Progenitor cell of endocrine pancreas (in vitro differentiated cells): ENCODE measurements at places on chromosomes 5 and 9.

DNA sequence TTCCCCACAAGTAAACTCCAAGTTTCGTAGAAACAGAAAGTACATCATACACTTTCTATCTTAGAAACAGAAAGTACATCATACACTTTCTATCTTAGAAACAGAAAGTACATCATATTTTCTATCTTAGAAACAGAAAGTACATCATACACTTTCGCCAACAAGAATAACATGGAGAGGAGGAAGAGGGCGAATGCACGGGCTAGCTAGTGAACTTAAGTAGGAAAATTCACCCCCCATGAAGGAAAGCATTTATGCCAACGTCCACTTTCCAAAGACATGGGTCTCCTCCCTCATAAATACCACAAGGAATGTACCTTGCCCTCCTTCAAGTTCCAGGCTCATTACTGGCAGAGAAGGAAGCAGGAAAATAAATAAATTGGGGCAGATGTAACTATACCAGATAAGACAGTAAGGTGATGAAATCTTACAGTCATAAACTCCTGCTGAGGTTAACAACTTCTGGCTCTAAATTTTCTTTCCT is 64.7 kb downstream of the FRMD3 start:
- no peak for DNase-seq
- no peaks in the 10 kb centered on the region for H3K4me1 ChIP-seq
- no peak overlapping the region for H3K4me3 ChIP-seq
- H3K36me3 ChIP-seq, result no peaks in the 10 kb centered on the region

DNA sequence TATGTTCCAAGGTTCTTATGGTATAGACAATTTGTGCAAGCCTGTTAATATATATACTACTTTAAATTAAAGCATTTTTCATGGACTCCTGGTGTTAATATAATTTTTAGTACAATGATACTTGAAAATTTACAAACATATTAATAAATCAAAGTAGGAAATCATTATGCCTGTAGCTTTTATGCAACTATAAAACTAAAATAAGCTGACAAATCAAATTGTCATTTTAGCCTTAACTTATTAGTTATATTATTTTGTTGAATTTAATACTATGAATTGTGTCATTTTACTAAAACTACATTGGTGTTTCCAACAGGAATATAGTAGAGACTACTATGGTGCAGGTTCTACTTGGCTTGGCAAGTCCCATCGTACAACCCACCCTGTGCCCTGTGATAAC is 96.0 kb downstream of the MED10 start:
- H3K27ac ChIP-seq, result no peak overlapping the region
- H3K4me1 ChIP-seq, result no peaks in the 10 kb centered on the region
- H3K27me3 ChIP-seq, result peaks cover 9% of the 10 kb centered on the region

- no peak overlapping the region for H3K27ac ChIP-seq
- H3K36me3 ChIP-seq, result no peaks in the 10 kb centered on the region
- H3K4me1 ChIP-seq, result peaks cover 2% of the 10 kb centered on the region
These were observed 323.9 kb upstream of the MSX2 start for GRCh38 chr5:174400461-174400860.

GRCh38 chr5:107213025-107213424 is 457.7 kb downstream of the EFNA5 start:
- no peaks in the 10 kb centered on the region for H3K36me3 ChIP-seq
- no peak overlapping the region for H3K27ac ChIP-seq
- H3K4me1 ChIP-seq, result peaks cover 3% of the 10 kb centered on the region
- no peaks in the 10 kb centered on the region for H3K27me3 ChIP-seq
- no peak overlapping the region for H3K4me3 ChIP-seq

DNA sequence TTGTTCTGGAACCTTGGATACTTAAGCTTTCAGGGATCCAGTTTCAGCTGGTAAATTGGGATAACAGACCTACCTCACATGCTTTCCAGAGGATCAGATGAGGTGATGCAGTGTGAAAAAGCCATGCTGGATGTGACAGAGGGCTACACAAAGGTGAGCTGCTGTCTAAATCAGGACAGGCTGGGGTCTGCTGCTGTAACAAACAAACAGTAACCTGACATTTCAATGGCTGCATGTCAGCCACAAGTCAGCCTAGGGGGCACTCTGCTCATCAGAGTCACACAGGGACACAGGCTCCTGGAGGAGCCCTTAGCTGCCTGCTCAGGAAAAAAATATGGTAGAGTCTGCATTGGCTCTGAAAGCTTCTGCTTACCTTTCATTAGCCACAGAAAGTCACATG is 66.7 kb upstream of the EGFLAM start:
- peaks cover 30% of the 10 kb centered on the region for H3K27me3 ChIP-seq
- DNase-seq, result no peak
- H3K36me3 ChIP-seq, result no peaks in the 10 kb centered on the region
- no peak overlapping the region for H3K4me3 ChIP-seq
- no peak overlapping the region for H3K27ac ChIP-seq
- H3K4me1 ChIP-seq, result no peaks in the 10 kb centered on the region
